Renal cortex interstitium (tissue), 15 donors: ENCODE measurements at places on chromosomes 5 and 9. TPM values are rescaled to one million over a fixed set of nuclear protein-coding genes. Genes with fewer than 3 reads are reported as not detected.

- DNase-seq: no peak
These were observed 132.2 kb upstream of the PTGER4 start for GRCh38 chr5:40547557-40547956.

DNA sequence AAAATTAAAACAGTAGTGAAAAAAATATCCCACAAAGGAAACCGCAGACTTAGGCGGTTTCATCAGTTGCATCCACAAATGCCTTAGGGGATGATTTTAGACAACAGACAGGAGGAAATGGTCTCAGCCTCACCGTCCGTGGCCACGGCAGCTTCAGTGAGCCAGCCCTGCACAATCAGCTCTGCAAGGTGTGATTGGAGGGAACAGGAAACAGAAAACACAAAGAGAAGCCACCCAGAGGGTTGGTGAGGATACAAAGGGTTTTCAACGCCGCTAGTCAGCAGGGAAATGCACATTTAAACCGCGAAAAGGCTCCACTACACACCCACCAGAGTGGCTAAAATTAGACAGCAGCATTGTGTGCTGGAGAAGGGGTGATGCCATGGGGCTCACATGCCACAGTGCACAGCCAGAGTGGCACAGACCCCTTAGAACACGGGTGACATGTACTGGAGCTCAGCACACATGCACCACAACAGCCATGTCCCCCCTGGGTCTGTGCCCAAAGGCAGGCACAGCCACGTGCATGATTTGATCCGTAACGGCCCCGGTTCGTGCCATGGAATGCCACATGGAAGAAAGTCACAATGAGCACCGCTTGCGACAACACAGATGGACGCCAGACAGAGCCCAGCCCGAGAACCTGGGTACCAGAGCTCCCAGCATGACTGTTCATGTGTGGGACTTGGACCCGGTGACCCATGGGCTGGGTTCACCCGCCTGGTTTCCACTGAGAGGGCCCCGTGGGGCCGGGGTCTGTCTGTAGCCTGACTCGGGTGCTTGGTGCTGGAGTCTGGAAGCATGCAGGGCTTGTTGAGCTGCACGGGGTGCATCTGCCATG lies 18.3 kb upstream of the TERT start:
- no peak for DNase-seq

DNA sequence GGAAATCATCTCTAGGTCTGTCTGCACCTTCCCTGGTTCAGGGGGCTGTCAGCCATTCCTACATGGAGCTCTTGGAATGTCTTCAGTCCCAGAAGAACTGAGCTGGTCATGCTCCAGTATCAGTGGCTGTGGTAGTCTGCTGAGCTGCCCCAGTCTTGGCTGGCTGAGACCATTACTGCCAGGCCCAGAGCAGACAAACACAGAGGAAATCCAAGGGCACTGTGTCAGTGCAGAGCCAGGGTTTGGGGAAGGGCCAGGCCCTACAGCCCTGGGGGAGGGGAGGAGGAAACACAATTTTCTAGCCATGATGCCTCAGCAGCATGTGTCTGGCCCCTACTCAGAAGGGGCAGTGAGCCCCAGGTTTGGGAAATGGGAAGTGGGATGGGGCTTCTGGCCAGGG lies 58.4 kb downstream of the ARHGEF37 start:
- no peak for DNase-seq

DNA sequence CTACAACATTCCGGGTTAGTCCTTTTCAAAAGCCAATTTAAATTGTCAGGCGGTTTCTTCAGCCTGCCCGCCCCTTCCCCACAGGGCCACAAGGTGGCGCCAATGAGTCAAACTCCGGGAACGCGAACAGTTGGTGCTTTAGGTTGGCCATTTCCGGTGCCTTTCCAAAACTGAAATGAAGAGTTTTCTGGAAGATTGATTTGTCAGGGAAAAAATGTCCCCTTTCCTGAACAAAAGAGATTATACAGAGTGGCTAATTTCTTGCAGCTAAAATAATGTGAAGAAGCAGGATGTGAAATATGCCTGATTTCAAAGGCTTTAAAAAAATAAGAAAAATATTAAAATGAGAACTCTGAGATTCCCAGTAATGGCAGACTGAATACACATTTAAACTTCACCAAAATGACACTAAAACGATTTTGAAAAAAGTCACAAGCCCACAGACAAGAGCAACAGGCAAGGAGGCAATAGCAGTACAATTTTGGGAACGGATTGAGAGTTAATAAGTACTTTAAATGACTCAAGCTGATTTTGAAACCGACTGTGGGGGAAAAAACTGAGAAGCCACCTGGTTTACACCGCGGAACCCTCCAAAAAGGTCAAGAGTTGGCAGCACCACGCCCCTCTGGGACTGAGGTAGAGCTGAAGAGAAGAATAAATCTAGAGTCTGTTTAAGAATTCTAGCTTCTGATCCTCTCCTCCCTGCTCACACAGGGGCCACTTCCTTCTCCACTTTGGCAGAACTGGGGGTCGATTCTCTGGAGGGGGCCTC lies 45.7 kb downstream of the SLC46A2 start:
- peak; percentile 77 for DNase-seq

DNA sequence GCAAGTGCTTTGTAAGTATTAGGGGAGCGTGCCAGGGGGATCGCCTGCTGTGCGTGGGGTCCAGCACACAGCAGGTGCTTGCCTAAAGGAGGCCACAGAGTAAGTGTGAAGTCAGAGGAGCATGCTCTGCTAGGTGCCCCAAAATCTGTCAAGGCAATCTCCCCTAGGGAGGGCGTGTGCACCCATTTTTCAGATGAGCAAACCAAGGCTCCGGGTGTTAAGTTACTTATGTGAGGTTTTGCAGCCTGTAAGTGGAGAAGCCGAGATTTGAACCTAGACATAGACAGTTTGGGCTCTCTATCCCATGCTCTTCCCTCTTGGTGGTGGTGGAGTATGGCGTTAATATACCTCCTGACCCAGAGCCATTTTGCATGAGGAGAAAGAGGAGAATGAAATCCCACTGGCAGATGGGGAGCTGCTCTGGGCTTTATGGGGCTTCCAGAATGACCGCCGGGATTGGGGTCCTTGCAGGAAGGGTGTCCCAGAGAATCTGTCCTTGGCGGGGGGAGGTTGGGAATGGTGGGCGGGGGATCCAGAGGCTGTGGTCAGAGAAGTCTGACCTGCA lies 14.1 kb downstream of the NDST1 start:
- DNase-seq: no peak

GRCh38 chr9:96062031-96062430 lies 186.5 kb downstream of the ERCC6L2 start:
- no peak for DNase-seq

DNA sequence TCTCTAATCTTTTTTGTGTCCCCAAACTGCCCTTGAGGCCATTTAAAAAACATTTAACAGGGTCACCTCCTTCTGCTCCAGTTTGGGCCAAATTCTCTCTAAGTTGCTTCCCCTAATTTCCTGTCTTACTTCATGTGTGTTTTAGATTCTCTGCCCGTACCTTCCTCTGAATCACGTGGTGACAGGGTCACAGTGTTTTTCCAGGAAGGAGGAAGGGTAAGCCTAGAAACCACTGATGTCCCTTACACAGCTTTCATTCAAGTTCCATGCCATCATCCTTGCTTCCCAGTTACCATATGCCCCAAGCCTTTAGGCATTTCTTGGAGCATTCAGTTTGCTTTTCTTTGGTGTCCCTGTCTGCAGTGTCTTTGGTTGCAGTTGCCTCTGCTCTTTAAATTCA lies 42.4 kb upstream of the MACIR start:
- no peak for DNase-seq

DNA sequence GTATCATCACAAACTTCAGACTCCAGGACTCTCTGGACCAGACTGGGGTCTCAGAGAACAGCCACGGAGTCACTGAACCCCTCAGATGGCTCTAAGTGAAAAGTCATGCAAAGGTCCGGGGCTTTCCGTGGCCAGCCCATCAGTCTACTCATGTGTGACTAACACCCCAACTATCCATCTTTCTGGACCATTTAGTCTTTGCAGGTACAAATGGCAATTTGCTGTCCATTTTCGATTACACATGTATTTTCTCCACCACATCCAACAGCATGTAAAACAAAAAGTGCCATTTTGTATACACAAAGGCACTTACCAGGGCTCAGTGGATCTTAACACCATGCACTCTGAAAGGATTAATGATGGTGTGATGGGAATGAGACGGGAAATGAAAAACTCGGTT lies 387.7 kb downstream of the BNC2 start:
- no peak for DNase-seq

DNA sequence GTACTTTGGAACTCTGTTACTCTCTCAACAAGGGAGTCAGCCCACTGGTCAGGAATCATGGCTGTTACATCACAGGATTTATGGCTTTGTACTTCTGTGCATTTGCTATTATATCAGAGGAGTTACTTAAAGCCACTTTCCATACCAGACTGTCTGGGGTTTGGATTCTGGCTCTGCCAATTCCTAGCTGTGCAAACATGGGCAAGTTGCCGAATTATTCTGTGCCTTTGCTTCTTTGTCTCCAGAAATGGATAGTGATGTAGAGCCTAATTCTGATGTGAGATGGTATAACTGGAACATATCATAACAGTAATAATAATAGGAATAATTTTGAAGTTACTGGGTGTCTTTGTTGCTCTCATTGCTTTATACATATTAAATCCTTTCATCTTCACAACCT lies 1047.3 kb upstream of the SEMA6A start:
- DNase-seq: no peak

DNA sequence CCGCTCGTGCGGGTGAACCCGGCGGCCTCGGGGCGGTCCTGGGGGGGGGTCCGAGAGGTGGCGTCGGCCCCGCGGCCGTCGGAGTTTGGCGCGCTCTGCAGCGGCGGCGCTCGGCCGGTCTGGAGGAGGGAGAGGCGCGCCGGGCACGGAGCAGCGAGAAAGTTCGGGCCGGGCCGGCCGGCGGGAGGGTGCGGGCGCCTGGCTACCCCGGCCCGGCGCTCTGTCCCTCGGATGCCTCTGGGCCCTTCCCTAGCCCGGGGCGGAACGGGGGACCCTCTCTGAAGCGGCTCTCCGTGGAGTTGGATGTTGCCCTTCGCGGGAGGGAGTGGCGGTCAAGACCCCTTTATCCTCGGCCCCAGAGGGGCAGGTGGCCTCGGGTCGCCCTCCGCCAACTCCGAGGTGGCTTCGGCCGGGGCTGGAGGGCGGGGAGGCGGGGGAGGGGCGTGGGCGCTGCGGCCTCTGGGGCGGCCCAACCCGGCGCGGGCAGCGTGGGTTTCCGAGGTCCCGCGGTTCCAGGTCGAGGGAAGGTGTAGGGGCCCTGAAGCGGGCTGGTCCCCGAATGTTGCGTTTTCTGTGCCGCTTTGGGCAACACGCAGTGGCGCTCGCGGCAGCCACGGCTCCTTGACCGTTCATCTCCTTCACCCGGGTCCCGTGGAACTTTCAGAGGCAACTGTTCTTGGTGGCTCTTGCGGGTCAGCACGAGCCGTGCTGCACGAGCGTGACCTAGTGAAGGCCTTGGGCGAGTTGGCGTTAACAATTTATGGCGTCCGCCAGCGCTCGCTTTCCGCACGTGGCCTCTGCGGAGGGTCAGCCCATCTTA lies 290.5 kb downstream of the DOCK8 start:
- no peak for DNase-seq

DNA sequence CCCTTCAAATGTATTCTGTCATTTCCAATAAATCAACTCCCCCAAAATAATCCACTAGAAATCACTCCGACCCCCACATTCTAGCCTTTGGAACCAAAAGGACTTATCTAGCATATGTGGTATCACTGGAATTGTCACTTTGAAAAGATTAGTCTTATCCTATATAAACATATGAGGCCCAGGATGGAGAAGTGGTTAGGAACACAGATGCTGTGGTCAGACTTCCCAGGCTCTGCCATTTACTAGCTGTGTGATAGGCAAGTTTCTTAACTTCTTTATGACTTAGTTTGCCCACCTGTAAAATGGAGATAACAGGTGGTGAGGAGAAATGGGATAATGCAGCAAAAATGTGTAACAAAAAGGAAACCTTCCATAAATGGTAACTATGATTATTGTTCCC lies 62.0 kb upstream of the GLRX start:
- no peak for DNase-seq

DNA sequence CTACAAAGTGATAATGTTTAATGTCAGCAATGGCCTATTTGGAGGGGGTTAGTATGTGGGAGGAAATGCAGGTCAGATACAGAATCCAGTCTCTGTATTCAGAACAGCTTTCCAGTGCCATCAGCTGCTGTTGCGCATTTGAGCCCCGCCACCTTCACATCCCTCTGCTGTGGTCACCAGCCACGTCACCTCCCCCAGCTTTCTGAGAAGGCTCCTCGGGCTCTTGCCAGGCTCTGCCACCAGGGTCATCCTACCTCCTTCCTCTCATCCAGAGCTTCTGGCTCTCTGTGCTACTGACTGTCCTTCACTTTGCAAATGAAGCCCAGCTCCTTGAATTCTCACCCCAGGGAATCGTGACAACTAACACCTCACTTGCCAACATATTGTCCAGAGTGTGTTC lies 138.8 kb downstream of the PIK3R1 start:
- DNase-seq: no peak

GRCh38 chr5:142915813-142916424 lies 145.7 kb downstream of the ARHGAP26 start:
- DNase-seq: no peak

- DNase-seq: no peak
These were observed 51.1 kb upstream of the LHFPL2 start for GRCh38 chr5:78699552-78700153.

DNA sequence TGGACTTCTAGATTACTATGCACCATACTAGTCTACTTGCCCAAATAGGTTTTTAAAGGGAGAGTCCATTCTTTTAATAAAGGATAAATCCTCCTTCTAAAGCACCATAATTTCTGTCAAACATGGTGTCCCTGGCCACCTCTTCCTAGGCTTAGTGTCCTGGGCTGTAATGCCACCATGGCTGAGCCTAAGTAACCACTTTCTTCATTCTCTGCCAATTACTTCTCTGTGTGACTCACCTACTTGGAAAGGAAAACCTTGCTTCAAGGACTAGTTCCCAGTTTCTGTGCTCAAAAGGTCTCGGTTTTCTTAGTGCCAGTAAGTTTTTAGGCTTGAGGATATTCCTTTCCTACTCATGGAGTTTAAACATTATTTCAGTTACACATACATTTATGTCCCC lies 273.4 kb downstream of the DENND1A start:
- DNase-seq: no peak

DNA sequence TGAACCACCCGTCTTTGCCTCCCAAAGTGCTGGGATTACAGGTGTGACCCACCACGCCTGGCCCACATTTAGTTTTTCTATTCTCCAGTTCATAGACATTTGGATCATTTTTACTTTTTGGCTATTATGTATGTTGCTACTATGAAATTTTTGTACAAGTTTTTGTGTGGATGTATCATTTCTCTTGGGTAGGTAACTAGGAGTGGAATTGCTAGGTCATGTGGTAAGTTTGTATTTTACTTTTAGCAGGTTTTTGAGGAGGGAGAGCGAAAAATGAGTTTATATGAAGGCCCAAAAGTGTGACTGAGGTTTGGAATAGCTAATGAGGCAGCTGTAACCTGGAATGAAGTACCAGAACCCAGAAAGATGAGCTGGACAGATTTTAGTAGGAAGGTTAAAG lies 35.2 kb downstream of the ARHGAP26 start:
- DNase-seq: no peak

GRCh38 chr5:139636975-139637408 lies 11.2 kb upstream of the CXXC5 start:
- DNase-seq: no peak

The NUP155 gene
- polyA plus RNA-seq: 30.6 TPM

The INSL6 gene
- polyA plus RNA-seq: 1.1 TPM

The AK6 gene
- polyA plus RNA-seq: 73.4 TPM

The FAM200C gene
- polyA plus RNA-seq: 13.5 TPM

The NUTM2F gene
- not detected for polyA plus RNA-seq

The DPM2 gene
- polyA plus RNA-seq: 43.4 TPM

The SCGB3A1 gene
- 0.89 TPM for polyA plus RNA-seq
